Cortex of kidney (tissue), 1 donor: ENCODE measurements at places on chromosomes 2 and 18.

DNA sequence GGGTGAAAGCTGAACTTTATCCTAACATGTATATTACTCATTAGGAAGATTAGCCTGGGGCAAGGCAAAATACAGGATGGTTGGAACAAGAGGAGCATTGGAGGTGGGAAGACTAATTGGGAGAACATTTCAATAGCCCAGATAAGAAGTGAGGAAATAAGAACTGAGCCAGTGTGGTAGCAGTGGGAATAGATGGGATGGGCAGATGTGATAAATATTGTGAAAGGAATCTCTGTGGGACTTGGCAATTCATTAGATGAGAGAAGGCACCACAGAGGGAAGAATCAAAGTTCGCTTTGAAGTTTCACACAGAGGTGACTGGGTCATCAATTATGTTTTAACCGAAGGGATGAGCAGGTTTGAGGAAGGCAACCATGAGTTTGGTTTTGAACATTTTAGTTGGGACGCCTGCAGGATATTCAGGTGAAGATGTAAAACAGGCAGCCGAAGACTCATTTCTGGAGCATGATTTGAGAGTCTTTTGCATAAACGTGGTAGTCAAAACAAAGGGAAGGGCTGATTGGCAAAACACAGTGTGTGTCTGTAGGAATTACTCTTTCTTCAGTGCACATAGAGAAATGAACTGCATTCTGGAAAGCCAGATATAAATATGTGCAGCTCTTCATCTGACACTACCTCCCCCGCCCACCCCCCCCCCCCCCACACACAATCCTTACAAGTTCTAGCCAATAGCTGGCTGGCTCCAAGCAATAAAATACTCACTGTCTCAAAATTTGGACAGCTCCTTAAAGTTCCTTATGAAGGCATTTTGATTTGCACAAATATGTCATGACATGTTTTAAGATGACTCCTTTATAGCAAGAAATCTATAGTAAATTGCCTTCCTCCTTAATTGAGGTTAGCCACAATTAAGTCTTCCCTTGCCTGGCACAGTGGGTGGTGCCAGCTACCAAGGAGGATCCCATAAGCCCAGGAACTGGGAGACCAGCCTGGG, 1.9 kb upstream of the SLC1A4 start:
- no peak for DNase-seq

DNA sequence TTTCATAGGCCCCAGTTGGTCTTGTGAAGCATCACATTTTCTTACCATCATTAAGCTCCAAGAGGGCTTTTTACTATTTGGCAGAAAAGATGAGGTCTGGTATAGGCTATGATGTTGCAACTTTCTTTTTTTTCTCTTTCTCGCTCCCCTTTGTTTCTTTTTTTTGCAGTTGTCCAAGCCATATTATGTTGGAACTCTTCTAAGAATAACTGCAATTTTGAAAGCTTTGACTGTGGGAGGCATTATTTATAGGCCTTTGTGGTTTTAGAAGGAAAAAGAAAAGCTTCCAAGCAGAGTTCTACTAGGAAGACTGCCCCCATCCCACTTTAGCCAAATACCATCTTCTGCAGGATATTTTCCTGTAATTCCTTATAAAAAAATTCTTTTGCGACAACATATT, 571.6 kb downstream of the ARHGAP15 start:
- no peak for DNase-seq

DNA sequence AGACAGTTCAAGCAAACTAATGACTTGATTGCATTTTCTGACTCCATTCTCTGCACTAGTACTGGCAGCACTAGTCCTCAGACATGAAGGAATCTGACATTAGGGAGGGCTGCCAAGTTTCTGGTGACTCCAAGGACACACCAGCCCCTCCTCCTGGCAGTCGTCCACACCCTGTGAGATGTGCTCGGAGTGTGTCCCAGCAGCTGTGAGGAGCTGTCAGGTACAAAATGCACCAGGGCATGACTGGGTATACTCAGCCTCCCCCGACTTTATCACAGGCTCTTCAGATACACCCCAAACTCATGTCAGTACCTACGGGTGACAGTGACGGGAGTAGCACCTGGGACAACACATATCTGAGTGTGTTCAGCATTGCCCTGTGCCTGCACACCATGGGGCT, 43.1 kb downstream of the EDAR start:
- DNase-seq: no peak

- no peak for DNase-seq
These were observed 88.4 kb downstream of the CABLES1 start for GRCh38 chr18:23223641-23224040.

DNA sequence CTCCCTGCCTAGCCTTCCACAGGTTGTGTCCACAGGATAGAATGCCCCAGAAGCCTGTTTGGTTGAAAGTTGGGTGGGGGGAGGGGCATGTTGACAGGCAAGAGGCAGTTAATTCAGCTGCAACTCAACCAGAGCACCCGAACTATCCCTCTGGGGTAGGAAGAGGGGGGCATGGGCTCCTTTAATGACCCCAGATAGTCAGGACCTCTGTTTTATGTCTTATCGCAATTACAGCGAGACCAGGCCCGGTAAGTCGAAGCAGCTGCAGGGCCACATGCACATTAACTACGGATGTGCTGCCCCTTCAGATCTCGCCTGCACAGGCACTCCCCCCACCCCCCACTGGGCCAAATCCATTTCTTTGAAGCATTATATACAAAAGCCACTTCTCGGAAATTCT, 363.8 kb upstream of the HNRNPA3 start:
- no peak for DNase-seq

- no peak for DNase-seq
These were observed 549.4 kb downstream of the NYAP2 start for GRCh38 chr2:225948903-225949302.

DNA sequence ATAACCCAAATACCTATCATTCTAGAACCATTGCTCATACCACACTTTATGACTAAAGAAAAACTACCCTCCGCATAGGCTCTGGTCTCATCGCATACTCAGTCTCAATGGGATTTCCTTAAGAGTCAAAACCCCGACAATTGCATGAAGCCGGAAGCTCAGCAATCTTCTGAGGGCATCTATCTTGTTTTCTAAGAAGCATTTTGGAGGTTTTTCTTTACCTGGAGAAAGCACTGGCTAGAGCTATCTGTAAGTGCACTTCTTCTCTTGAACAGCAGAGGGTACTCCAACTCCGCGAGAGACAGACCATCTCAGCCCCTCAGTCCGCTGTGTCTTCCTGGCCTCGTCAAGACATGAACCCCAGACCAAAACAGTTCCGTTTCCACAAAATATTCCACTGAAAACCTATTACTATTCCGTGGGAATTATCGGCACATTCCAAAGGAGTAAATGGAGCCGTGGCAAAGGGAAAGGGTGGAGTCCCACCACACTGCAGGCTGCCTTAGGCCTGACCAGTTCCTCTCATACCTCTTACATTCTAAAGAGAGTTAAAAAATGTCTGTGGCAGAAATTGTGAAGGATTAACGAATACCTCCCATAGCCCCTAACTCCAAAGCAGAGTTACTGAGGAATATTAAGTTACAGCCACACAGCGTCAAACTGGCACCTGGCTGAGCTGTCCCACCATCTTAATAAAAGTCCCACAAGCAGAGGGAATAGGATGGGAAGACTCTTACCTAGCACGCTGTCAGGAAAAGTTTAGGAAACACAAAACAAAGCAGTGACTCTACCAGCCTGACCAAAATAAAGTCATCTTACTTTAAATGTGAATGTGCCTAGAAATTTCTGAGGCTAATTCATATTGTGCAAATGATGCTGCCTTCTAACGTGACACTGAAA, 325.6 kb upstream of the VRK2 start:
- DNase-seq: no peak

GRCh38 chr2:235595422-235596010, 101.7 kb downstream of the AGAP1 start:
- DNase-seq: no peak

DNA sequence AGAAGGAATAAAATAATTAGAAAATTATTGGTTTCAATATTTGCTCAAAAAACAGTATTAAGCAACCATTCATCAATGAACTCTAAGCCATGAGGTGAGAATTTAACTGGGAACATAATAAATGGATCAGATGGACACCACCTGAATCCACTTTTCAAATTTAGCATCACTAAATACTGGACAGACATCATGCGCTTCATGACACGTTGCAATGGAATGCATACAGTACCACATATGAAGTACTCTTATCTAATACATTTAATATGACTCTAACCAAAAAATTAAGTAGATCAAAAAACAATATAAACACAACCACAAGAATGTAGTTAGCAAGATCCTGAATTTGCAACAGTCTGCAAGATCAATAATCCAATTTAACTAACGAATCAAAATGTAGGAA, 76.6 kb downstream of the COBLL1 start:
- no peak for DNase-seq

- no peak for DNase-seq
These were observed 258.3 kb downstream of the L3MBTL4 start for GRCh38 chr18:6156446-6156845.

DNA sequence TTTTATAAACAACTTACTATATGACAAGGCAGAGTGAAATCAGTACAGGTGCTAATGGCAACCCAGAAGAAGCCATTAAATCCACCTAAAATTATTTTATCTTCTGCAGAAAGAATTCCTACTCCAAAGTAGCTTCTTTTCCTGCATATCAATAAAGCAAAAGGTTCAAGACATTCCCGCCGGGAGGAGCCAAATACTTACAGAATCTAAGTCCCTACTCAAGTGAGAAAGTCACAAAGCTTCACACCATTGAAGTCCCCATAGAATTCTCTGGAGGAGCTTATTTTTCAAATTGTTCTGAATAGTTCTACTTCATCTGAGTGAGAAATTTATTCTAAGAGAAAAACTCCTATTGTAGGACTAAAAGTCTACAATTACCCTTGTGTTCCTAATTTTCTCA, 233.7 kb upstream of the HNRNPA3 start:
- DNase-seq: no peak

GRCh38 chr2:64979744-64980143, 9.5 kb upstream of the SLC1A4 start:
- no peak for DNase-seq
